ENCODE measurements at places on chromosomes 1 and 21.

DNA sequence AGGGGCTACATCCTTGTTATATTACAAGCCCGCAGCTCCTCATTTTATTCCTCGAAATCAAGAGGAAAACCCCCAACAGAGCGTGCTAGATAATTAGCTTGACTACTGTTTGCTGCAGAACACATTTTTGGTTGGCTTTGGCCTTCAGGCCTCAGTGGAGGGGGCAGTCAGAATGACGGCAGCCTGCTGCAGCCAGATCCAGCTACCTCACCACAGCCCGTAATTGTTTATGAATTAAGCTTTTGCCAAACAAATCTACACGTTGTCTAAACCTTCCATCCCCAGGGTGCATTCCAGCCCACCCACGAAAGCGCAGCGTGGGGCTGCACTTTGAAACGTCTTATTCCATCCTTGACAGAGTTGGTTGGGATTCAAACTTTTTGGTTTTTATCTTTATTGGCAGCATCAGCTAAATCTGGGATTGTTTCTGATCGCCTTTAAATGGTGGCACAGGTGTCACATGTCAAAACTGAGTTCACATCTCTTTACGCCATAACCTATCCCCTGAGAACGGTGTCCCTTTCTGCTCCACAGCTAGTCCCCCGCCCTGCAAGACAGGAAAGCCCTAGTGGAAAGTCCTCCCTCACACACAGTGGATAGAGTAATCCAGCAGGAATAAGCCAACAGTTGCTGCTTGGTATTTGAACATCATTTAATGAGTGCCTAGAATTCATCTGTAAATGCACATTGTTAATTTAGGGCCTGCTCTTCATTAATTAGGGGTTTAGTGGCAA is 195.5 kb downstream of the LMO4 start:
- DNase-seq = no peak

DNA sequence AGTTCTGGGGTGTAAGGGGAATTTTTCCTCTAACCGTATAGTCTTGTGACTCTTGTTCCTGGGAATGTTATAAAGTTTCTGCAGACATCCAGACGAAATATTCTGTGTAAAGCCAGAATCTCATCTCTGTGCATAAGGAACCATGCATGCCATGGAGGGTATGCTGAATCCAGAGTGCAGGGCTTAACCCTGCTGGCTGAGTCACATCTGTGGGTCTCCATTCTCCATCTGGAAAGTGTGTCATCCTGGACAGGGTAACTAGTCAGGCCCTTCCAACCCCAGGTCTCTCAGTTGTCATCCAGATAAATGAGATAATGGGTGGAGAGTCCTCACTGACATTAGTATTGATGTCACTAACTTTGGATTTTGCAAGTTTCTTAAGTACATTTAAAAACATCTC is 48.8 kb downstream of the ATP5PO start:
- DNase-seq = no peak

- DNase-seq = no peak
These were observed 452.9 kb upstream of the PRMT6 start for GRCh38 chr1:106603616-106604015.

DNA sequence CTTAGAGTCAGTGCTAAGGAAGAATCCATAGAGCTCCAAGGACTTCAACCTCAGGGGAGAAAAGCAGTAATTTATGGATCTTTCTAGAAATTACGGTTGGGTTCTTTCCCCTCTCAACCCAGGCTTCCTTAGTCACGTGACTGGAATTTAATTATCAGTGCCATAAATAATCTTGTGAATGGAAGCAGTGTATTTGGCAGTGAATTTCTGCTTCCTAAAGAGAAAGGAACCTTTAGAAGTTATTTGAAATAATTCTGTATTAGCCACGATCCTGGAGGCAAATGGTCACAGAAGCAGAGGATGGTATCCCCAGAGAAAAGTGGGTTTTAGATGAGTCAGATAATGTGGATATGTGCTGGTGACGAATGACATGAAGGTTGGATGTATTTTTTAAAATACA is 89.6 kb downstream of the NFIA start:
- DNase-seq = no peak

DNA sequence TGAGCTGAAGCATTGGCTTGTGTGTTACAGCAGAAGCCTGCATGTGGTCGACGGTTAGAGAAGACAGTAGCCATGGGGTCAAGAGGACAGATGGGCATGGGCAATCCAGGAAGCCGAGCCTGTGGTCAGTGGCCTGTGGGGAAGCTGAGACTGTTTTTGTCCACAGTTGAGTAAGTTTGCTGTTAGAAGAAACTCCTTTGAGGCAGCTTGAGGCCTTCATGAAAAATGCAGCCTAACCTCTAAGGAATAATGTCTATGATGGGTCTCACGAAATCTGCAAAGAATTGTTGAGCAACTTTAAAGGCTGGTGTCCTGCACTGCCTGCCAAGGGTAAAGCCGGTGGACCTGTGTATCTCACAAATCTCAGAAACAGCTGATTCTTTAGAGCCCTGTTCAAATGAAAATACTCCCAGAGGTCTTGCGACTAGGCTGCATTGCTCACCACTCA is 322.4 kb downstream of the SETD4 start:
- peak; percentile 71 for DNase-seq

GRCh38 chr1:3836421-3836820 is 20.6 kb downstream of the CEP104 start:
- no peak for DNase-seq

- no peak for DNase-seq
These were observed 113.7 kb downstream of the FCRL5 start for GRCh38 chr1:157438613-157439012.

DNA sequence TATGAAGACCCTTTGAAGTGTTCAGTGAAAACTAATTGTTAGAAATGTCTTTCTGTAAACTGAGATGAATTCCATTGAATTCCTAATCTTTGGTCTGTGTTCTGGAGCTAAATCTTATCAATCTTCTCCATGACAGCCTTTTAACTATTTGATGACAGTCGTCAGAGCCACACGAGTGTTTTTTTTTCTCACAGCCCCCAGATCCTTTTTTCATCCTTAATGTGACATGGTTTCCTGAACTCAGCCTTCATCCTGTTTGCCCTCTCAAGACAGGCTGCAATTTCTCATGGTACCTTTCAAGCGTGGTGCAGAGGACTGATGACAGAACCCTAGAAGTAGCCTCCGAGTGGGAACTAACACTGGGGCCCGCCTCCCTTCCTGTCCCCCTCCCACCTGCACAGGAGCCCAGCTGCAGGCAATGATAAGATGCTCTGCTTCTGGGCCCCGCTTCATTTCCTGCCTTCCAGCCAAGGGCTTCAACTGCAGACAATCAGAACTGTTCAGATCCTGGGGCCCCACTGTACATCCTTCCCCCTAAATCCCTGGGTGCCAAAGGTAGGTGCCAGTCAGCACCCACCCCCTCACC is 114.6 kb upstream of the VAV3 start:
- DNase-seq = no peak

- no peak for DNase-seq
These were observed 701.9 kb upstream of the ZP4 start for GRCh38 chr1:238592621-238593020.

- no peak for DNase-seq
These were observed 7.6 kb downstream of the APOBEC4 start for GRCh38 chr1:183645531-183645930.

DNA sequence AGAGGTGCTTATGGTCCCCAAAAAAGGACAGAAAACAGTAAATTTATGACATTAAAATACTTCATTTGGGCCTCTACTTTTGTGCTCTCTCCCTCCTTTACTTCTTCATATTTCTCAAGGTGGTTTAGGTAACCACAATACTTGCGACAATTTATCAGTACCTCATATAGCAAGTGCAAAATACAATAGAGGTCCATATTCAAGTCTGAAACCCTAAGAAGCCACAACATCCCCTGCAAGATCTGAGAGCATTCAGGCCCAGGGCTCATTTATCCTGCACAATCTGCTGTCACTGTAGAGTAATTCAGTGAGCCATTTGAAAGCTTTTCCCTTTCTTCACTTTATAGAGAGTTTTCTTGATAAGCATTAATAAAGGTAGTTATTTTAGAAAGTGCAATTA is 24.2 kb upstream of the ATP6V1G3 start:
- no peak for DNase-seq

DNA sequence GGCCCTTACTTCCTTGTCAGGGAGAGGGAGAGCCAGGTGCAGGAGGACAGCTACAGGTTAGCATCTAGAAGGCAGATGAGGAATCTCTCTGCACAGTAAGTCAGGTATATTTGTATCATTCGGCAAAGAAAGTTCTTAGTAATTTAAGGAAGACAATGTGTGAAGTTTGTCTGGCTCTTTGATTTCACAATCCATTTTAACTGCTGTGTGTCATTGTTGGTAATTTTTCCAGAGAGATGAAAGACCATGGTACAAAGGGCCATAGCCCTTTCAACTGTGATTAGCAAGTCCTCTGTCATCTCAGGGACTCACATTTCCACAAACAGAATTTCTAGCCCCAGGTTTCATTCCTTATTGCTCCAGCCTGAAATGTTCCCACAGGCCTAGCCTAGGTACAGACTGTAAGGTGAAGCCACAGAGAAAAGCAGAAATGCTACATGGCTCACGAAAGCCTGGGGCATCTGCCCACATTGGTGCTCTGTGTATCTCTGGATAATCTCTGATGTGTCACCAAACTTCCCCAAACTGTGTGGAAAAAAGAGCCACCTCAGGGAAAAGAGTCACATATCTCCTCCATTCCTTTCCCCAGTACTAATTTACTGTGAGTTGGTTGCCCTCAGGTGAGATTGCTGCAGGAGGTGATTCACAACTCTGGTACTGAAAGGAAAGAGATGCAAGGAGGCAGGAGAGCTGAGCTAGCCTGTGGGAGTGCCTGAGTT is 70.6 kb downstream of the SYT6 start:
- no peak for DNase-seq

DNA sequence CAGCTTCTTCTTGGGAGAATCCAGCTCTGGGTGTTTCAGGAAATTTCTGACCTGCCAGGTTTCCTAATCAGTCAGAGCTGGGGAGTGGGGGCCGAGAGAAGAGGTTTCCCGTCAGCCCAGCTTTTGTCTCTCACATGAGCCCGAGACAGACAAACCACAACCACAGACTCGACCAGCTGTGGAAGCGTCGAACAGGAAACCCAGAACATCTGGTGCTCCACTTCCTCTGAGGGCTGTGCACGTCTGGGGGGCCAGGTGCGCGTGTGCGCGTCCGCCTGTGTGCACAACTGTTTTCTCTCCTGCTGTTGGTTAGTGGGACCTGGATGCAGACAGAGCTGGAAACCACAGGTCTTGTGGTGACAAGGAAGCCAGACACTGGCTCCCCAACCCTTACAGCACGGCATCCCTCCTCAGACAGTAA is 113.0 kb upstream of the SLC25A33 start:
- DNase-seq = no peak

GRCh38 chr1:193366764-193367507 is 180.5 kb upstream of the B3GALT2 start:
- no peak for DNase-seq

GRCh38 chr1:175150596-175151319 is 41.8 kb downstream of the KIAA0040 start:
- no peak for DNase-seq

DNA sequence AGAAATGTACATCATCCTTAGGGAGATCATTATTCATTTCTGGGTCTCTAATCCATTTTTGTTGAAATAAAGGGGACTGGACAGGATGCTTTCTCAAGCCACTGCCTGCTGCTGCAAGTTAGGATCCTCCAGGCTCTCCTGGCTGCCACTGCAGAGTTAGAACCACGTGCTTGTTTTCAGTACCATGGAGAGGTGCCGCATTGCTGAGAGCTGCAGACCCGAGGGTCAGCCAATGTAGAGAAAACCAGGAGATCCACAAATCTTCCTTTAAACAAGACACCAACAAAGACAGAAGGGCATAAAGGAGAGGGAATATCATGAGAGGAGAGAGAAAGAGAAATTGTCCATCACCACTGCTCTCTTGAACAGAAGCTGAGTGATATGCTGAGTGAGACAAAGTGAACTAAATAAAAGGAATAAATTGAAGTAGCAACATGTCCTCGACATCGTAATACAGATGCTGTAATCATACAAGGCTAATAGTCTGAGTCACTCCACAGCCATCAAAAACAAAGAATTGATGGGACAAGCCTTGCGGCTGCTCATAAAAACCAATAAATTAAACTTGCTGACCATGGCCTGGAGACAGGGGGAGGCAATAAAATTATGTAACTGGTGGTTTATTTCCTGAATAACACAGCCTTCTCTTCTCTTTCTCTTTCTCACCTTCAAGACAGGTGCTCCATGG is 255.7 kb downstream of the OMA1 start:
- no peak for DNase-seq

DNA sequence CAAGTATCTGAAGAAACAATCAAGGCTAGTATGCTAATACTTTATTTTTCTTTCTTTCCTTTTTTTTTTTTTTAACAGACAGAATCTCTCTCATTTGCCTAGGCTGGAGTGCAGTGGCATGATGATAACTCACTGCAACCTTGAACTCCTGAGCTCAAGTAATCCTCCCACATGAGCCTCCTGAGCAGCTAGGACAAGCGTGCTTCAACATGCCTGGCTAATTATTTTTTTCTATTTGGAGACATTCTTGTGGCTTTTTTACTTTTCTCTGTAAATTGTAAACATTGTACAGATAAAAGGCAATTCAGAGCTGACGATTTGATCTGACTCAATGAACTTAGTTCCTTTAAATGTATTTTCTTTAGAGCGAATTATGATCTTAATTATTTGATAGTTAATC is 41.4 kb downstream of the CCDC18 start:
- DNase-seq = no peak

- DNase-seq = no peak
These were observed 37.4 kb downstream of the GADD45A start for GRCh38 chr1:67722292-67722944.

DNA sequence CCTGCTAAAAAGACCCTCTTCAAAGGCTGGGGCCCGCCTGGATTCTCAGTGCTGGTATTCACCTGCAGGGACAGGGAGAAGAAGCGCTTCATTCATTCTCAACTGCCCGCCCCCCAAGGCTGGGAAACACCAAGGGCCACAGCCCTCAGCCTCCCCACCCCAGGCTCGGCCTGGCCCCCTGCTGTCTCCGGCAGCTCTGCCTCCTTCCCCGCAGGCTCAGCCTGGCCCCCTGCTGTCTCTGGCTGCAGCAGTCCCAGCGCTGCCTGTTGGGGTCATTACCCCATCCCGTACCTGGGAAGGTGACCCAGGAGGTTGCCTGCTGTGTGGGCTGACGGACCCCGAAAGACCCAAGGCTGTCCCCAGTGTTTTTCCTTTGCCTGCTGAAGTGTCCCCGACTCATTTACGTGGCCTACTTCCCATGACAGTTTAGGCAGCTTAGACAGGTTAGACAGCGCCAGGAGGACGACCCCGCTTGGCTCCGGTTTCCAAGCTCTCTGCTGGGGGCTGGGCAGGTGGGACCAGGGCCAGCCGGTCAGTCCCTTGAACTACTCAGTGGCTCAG is 22.9 kb upstream of the CLSTN1 start:
- no peak for DNase-seq

GRCh38 chr1:13737398-13737797 is 37.4 kb downstream of the PRDM2 start:
- DNase-seq = no peak

GRCh38 chr21:34734696-34735095 is 65.9 kb downstream of the CLIC6 start:
- no peak for DNase-seq

- no peak for DNase-seq
These were observed 11.0 kb downstream of the FAM163A start for GRCh38 chr1:179754041-179754624.
